Glutamatergic neuron (in vitro differentiated cells): ENCODE measurements at places on chromosomes 6 and 20. TPM values are rescaled to one million over a fixed set of nuclear protein-coding genes. Genes with fewer than 3 reads are reported as not detected.

- no peak overlapping the region for H3K4me3 ChIP-seq
- no peaks in the 10 kb centered on the region for H3K27me3 ChIP-seq
- no peak overlapping the region for H3K27ac ChIP-seq
- DNase-seq = no peak
- no peaks in the 10 kb centered on the region for H3K4me1 ChIP-seq
Measured at GRCh38 chr6:124903797-124904196, 58.4 kb upstream of the RNF217 start.

DNA sequence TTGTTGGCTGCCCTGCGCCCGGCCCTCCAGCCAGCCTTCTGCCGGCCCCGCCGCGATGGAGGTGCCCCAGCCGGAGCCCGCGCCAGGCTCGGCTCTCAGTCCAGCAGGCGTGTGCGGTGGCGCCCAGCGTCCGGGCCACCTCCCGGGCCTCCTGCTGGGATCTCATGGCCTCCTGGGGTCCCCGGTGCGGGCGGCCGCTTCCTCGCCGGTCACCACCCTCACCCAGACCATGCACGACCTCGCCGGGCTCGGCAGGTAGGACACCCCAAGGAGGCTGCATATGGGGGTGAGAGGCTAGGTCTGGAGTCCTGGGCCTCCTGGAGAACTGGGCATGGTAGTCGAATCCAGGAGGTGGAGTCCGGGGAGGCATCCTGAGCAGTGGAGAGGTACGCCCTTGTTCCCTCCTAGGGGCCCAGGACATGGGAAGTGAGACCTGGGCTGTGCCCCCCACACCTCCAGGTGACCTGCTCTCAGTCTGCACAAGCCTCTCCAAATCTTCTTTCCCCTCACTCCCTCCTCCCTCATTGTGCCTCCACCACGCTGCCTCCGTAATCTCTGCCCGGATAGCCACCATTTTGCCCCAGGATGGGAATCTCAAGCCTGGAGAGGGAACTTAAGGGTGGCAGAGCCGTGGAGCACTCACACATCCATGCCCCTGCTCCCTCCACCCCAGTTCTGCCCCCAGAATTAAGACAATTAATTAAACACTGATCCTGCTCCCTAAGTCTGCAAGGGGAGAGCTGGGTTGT, 541 bp downstream of the CDC25B start:
- peaks cover 23% of the 10 kb centered on the region for H3K4me1 ChIP-seq
- H3K4me3 ChIP-seq = peak overlapping the region; percentile 86
- H3K36me3 ChIP-seq = no peaks in the 10 kb centered on the region
- DNase-seq = no peak
- peaks cover 10% of the 10 kb centered on the region for H3K27me3 ChIP-seq

- H3K4me1 ChIP-seq = no peaks in the 10 kb centered on the region
- H3K4me3 ChIP-seq = no peak overlapping the region
- H3K36me3 ChIP-seq = peaks cover 11% of the 10 kb centered on the region
- no peak for DNase-seq
- H3K27me3 ChIP-seq = no peaks in the 10 kb centered on the region
Measured at GRCh38 chr6:4304927-4305455, 169.6 kb upstream of the ECI2 start.

- DNase-seq = peak; percentile 62
- peaks cover 21% of the 10 kb centered on the region for H3K27me3 ChIP-seq
- H3K4me3 ChIP-seq = peak within 1 kb of the TSS; percentile 61
- peaks cover 4% of the 10 kb centered on the region for H3K4me1 ChIP-seq
- no peak within 1 kb of the TSS for H3K27ac ChIP-seq
- no peaks in the 10 kb centered on the region for H3K36me3 ChIP-seq
Measured at GRCh38 chr20:3681931-3682781, at the start of gene ADAM33. TSS of gene ADAM33 (minus strand) at chr20:3682010. CDS start at chr20:3682004, 6 bp downstream.

DNA sequence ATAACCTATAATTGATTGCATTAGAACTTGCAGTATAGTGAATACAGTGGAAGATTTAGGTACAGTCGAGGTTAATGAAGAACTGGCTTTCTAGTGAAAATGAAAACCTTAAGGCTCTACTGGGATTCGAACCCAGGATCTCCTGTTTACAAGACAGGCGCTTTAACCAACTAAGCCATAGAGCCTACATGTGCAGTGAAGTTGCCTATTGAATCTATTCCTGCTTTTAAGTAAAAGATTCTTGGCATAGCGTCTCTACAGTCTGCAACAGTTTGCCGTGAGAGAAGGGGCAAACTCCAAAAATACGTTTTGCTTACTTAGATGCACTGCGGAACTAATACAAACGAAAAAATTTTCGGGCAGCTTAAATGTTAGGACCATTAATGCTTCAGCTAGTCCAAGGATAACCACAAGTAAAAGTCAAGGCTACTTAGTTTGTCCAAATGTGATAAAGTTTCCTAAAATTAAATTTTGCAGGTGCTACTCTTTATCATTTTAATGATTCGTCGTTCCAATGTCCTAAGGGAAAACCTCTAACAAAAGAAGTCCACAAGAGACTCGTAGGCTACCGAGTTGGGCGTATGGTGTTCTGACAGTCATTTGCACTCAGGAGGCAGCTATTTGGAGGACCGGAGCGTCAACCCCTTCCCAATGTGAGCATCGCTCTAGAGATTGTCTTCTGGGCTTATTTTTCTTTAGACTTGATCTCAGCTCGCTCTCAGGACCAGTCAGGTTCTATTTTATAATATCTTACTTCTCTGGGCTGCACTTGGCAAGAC, 31.3 kb upstream of the ZSCAN23 start:
- DNase-seq = no peak
- peaks cover 4% of the 10 kb centered on the region for H3K4me1 ChIP-seq

DNA sequence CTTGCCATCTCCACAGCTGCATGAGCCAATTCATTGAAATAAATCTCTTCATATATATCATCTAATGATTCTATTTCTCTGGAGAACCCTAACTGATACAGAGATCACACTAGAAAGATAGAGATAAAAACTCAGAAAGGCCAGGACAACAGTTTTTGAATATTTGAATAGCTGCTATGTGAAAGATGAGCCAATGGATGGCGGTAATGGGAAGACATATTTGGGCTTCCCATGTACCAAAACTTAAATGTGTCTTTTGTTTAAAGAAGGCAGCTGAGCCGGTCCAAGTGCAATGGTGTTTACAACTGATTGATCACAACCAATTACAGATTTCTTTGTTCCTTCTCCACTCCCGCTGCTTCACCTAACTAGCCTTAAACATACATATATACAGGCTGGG, 35.1 kb downstream of the SGK1 start:
- H3K27ac ChIP-seq = no peak overlapping the region
- H3K4me3 ChIP-seq = no peak overlapping the region
- peaks cover 2% of the 10 kb centered on the region for H3K27me3 ChIP-seq
- H3K36me3 ChIP-seq = no peaks in the 10 kb centered on the region
- DNase-seq = no peak

- no peak overlapping the region for H3K27ac ChIP-seq
- no peak for DNase-seq
- peaks cover 9% of the 10 kb centered on the region for H3K4me1 ChIP-seq
- H3K27me3 ChIP-seq = no peaks in the 10 kb centered on the region
- H3K4me3 ChIP-seq = no peak overlapping the region
- no peaks in the 10 kb centered on the region for H3K36me3 ChIP-seq
Measured at GRCh38 chr6:128158496-128158895, 257.6 kb upstream of the THEMIS start.

DNA sequence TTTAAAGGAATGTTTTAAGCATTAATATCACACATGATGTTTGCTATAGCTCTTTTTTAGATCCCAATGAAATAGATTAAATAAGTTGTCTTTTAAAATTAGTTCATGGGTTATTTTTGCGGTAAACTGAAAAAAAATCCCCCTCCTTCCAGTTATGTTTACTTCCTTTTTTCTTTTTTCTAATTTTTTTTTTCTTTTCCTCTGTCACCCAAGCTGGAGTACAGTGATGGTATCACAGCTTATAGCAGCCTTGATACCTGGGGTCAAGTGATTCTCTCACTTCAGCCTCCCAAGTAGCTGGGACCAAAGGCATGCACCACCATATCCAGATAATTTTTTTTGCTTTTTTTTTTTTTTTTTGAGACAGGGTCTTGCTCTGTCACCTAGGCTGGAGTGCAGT, 17.8 kb upstream of the SCAF8 start:
- H3K27ac ChIP-seq = no peak overlapping the region
- H3K27me3 ChIP-seq = peaks cover 2% of the 10 kb centered on the region
- no peak for DNase-seq
- peaks cover 10% of the 10 kb centered on the region for H3K36me3 ChIP-seq
- H3K4me1 ChIP-seq = no peaks in the 10 kb centered on the region

Gene PRDM1
- not detected for total RNA-seq

Gene MEI4
- 0.86 TPM for total RNA-seq

GRCh38 chr6:154479771-154480639, 30.5 kb downstream of the CNKSR3 start:
- peaks cover 6% of the 10 kb centered on the region for H3K4me1 ChIP-seq
- no peak for DNase-seq
- H3K36me3 ChIP-seq = no peaks in the 10 kb centered on the region
- H3K27me3 ChIP-seq = peaks cover 3% of the 10 kb centered on the region

Gene ANKRD6
- total RNA-seq = 31.9 TPM

Gene SIRPB1
- not detected for total RNA-seq

DNA sequence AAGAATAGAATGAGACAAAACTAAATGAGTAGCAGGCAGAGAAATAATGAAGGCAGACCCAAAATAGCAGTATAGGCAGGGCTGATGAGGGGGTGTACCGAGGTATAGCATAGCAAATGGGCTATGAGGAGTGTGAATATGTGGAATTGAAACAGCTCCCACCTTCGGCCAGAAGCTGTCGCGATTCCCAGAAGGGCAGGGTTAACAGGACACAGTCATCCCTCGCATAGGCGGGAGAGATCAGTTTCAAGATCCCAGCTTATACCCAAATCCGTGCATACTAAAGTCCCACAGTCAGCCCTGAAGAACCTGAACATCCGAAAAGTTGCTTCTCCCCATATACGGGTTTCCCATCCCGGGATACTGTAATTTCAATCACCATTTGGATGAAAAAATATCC, 82.7 kb downstream of the PTPRK start:
- H3K4me3 ChIP-seq = no peak overlapping the region
- H3K27me3 ChIP-seq = no peaks in the 10 kb centered on the region
- peaks cover 2% of the 10 kb centered on the region for H3K4me1 ChIP-seq
- DNase-seq = no peak

Gene RPL10A
- total RNA-seq = 690 TPM

Gene CASS4
- not detected for total RNA-seq

- no peaks in the 10 kb centered on the region for H3K4me1 ChIP-seq
- no peaks in the 10 kb centered on the region for H3K36me3 ChIP-seq
- H3K27ac ChIP-seq = no peak overlapping the region
Measured at GRCh38 chr6:74689601-74690000, 516.3 kb downstream of the COL12A1 start.

GRCh38 chr6:18053078-18053477, 65.6 kb upstream of the KIF13A start:
- H3K36me3 ChIP-seq = no peaks in the 10 kb centered on the region
- no peak overlapping the region for H3K4me3 ChIP-seq
- no peaks in the 10 kb centered on the region for H3K4me1 ChIP-seq
- no peak for DNase-seq
- H3K27ac ChIP-seq = no peak overlapping the region

GRCh38 chr6:129469070-129469662, 240.8 kb downstream of the ARHGAP18 start:
- no peaks in the 10 kb centered on the region for H3K36me3 ChIP-seq
- no peak for DNase-seq
- no peak overlapping the region for H3K4me3 ChIP-seq
- H3K27ac ChIP-seq = no peak overlapping the region
- peaks cover 8% of the 10 kb centered on the region for H3K4me1 ChIP-seq

DNA sequence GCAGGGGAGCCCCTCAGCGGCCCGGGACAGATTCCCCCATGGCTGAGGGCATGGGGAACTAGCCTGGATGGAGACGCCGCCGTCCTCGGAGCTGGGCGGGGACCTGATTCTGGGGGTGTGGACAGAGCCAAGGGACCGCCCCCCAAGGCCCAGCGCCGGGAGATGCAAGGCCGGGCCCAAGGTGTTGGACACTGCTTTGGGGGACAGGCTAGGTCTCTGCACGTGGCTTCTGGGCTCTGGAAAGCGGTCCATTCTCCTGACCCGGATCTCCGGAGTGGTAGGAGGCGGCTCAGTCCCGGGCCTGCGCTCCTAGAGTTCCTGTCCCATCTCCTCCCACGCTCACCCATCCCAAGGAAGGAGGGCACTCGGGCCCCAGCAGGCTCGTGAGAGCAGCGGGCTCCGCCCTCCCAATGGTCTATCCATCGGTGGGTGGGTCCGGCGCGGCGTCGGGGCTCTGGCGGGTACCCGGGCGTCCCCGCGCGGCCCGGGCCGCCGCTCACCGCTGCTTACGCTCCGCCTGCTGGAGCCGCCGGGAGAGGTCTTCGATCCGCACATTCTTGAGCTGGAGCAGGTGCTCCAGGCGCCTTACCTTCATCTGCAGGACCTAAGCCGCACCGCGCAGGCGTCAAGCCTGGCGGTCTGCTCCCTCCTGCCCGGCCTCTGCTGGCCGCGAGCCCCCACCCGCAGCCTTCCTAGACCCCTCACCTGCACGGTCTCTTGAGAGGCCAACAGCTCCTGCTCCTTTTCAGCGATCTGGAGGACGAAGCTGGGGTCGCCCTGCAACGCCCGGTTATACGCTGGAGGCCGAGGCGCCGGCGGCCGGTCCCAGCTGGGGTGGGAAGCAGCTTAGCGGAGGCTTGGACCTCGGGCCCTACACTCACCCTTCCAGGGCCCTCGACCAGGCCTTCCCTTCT, 3.3 kb downstream of the SPEF1 start:
- peaks cover 18% of the 10 kb centered on the region for H3K27me3 ChIP-seq
- peaks cover 6% of the 10 kb centered on the region for H3K4me1 ChIP-seq
- DNase-seq = peak; percentile 51
- no peak overlapping the region for H3K27ac ChIP-seq

DNA sequence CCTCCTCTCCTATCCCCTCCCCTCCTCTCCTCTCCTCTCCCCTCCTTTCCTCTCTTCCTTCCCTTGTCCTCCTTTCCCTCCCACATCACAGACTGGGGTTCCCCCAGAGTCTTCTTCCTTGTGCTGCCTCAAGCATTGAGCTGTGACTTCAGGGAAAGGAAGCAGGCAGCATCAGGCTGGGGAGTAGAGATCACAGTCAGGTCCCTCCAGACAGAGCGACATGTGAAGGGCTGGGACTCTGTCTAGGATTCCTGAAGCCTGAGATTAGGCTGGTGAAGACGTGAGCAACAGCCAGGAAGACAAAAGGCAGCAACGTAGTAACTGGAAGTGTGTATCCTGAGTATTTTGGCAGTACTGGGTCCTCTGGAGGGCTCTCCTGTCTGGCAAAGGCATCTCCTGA, 265.4 kb upstream of the SUPT3H start:
- H3K27ac ChIP-seq = no peak overlapping the region
- DNase-seq = no peak
- no peaks in the 10 kb centered on the region for H3K27me3 ChIP-seq
- H3K4me3 ChIP-seq = no peak overlapping the region
- H3K4me1 ChIP-seq = peaks cover 12% of the 10 kb centered on the region
